ENCODE measurements at places on chromosomes 12 and 14.

DNA sequence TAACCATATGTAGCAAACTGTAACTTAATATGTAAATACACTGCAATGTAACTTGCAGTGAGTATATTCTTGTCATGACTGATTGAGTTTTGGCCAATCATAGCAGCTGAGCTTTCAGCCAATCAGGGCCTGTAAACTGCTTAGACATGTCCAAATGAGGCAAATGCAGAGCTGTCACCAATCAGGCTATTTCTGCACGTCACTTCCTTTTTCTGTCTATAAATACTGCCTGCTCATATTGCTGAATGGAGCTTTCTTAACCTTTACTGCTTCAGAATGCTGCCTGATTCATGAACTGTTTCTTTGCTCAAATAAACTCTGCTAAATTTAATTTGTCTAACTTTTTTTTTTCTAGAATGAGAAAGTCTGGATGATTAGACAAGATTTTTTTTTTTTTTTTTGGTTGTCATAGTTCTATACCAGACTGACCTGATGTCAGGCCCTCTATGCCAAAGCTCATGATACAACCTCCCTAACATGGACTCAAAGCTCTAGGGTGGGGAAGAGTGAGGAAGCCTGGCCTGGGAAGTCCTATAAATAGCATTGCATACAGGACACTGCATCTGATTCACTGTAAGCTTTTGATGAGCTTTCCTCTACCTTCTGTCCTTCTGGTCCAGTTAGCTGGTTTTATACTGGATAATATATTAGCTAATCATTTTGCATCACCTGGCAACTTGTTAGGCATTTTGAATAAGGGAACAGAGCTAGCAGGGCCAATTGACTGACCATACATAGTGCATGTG, 12.0 kb downstream of the MGP start:
- DNase-seq, result no peak

DNA sequence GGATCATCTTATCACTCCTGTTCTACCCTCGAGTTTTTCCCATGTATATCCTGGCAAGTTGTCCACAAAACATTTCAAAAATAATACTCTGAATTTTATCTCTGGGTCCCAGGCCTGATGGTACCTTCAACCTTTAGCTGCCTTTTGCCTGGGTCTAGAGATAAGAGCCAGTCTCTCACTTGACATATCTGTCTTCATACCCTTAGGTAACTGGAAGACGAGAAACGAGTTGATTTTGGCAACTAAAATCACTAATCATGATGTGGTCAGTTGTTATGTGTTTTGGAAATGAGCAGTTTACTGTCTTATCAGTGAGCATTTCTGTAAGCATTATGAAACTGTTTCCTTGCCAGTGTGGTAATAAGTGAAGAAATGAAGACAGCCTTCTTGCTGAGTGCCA, 6.3 kb downstream of the RNF10 start:
- DNase-seq, result no peak

DNA sequence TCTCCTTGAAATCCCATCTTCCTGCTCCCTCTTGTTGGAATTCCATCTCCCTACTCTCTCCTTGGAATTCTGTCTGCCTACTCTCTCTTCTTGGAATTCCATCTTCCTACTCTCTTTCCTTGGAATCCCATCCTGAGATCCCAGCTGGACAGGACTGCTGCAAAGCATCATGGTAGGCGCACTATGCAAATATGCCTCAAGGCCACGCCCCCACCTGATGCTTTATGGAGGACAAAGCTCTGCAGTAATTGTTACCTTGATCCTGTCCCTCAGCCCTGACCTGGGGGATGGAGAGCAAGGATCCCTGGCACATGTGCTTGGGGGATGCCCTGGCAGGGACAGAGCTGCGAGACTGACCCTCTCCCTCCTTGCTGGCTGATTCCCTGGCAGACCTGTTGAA, 185.6 kb downstream of the TBX5 start:
- DNase-seq, result no peak

GRCh38 chr12:102730996-102731395, 186.0 kb downstream of the PAH start:
- no peak for DNase-seq

- no peak for DNase-seq
Observed at GRCh38 chr14:34035177-34035933, 84.5 kb upstream of the EGLN3 start.

GRCh38 chr14:31297701-31298344, 90.2 kb upstream of the HECTD1 start:
- no peak for DNase-seq

- no peak for DNase-seq
Observed at GRCh38 chr12:70002097-70002911, 177.3 kb downstream of the MYRFL start.

- DNase-seq, result no peak
Observed at GRCh38 chr12:92085736-92086040, 60.0 kb downstream of the BTG1 start.

DNA sequence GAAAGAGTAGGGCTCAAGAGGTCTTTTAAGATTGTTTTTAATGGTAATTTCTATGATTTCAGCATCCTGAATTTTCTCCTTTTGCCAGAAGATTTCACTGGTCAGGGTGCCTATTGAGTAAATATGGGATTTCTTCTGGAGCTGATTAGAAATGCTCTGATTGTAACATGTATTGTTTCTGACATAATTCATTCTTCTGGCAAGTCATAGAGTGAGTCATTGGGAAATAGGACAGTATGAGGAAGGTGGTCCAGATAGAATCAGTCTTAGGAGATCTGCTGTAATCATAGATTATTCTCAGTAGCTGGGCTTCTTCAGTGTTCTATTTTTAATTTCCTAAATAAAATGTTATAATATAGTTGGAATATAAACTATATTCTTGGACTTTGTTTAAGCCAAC, 182.0 kb upstream of the NAV3 start:
- DNase-seq, result no peak

- DNase-seq, result no peak
Observed at GRCh38 chr12:132139912-132140311, 4.2 kb downstream of the DDX51 start.

DNA sequence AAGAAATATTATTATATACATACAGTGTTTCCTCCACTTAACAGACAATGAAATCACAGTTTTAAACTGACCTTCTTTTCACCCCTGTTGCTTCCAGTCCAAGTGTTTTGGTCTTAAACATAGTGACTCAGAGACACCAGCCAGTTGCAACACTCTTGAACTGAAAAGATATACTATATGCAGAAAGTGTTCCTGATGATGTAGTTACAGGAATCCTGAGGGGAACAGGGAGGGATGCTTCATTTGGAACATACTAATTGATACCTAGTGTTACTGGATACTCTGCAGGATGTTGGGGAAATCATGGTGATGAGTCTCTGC, 420.8 kb downstream of the CCDC91 start:
- DNase-seq, result no peak

- DNase-seq, result no peak
Observed at GRCh38 chr12:78584695-78585094, 279.9 kb upstream of the SYT1 start.

GRCh38 chr12:42670719-42671118, 81.2 kb upstream of the PRICKLE1 start:
- no peak for DNase-seq

GRCh38 chr12:119229837-119230236, 51.1 kb downstream of the HSPB8 start:
- DNase-seq, result no peak

- DNase-seq, result no peak
Observed at GRCh38 chr12:122187466-122187865, 4.5 kb downstream of the LRRC43 start.

GRCh38 chr12:113961921-113962710, 4.0 kb downstream of the RBM19 start:
- DNase-seq, result no peak

GRCh38 chr12:124094733-124095132, 121.7 kb downstream of the ZNF664 start:
- no peak for DNase-seq

Measured in T follicular helper cell (primary cell).